HS-27A (cell line): ENCODE measurements at places on chromosomes 12 and 14.

DNA sequence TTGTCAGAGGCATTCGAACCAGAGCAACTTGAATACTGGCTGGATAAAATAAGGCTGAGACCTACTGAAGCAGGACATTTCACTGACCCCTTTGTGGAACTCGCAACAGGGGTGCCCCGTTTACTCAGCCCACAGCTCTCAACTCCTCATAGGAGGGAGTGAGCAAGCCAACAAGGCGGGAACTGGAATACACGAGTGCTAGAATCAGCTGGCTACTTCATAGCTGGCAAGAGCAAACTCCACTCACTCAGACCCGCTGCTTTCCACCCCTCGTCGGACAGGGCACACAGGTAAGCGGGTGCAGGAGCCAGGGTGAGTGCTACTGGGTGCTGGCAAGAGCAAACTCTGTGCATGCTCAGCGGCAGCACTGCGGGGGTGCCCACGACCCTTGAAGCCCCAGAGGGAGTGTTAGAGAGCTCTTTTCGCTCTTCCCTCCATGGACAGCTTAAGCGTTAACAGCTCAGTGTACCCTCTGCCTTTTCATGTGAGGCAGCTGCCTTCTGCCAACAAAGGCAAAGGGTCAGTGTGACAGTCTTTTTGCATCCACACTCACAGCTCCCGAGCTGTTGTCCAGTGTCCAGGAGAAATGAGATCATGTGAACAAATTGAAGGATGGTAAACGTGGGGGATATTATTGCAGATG is 15.7 kb downstream of the CAPZA3 start:
- DNase-seq = no peak

DNA sequence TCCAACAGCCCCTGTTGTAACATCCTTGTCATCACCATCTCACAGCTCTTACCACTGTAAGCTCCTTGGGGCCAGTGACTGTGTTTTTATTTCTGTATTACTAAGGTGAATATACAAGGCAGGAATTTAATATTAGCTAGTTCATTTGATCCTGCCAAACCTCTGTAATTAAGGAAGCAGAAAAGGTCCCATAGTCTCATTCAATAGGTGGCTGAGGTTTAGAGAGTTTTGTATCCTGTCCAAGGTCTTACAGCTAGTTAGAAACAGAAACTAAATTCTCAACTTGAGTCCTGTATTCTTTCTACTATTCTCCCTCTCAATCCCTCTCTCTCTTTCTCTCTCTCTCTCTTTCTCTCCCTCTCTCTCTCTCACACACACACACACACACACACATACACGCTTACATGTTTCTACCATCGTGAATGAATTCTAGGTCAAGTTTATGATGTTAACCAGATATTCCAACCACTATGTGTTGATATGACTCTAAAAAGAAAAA is 543 bp upstream of the GLIPR1 start:
- no peak for DNase-seq

DNA sequence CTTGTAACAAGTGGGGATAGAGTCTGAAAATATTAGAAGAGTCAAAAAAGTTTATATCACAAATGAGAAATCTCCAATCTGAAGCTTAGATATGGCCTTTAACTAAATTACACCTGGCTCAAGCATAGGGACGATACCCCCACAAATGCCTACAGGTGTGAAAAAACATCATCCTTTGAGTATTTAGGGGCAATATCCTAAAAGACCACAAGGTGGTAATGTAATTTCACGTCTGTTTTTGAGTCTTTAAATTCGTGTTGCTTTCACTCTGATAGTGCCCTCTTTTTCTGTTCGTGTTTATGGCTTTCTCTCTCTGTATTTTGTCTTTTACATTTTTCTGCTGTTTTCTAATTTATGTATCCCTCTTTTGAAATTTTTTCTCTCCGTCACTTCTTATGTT is 84.3 kb downstream of the ETNK1 start:
- peak; percentile 17 for DNase-seq

- DNase-seq = no peak
These were observed 662 bp upstream of the NELL2 start for GRCh38 chr12:44876544-44877410.

- DNase-seq = no peak
These were observed 83.2 kb downstream of the ITPR2 start for GRCh38 chr12:26749781-26750180.

DNA sequence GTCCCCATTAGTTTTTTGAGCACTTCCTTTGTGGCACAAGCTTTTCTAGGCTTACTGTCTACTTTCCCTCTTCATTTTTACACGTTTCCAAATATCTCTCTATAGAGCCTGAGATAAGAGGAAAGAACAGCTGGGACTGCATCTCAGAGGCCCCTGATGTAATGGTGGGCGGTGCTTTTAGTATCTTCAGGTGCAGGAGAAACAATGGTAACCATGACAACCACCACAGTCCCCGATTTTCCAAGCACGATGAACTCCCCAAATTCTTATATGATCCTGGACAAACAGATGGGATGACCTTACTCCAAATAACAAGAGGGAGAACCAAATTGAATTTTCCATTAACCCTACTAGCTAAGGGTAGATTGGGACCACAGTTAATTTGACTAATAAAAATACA is 103.3 kb downstream of the AEBP2 start:
- no peak for DNase-seq

DNA sequence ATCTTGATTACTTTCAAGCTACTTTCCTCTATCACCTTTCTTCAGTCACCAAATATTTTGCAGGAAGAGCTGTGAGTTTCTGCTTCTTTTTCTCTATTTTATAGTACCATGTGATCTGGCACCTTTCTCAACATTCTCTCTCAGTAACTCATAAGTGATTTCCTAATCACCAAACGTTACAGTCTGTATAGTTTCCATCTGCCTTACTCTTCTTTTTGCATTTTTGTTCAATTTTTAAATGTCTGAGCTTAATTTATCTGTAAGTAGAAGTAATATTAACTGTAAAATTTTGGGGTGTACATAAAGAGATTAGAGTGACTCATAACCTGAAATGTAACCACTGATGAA is 422.1 kb upstream of the SYT1 start:
- DNase-seq = no peak

DNA sequence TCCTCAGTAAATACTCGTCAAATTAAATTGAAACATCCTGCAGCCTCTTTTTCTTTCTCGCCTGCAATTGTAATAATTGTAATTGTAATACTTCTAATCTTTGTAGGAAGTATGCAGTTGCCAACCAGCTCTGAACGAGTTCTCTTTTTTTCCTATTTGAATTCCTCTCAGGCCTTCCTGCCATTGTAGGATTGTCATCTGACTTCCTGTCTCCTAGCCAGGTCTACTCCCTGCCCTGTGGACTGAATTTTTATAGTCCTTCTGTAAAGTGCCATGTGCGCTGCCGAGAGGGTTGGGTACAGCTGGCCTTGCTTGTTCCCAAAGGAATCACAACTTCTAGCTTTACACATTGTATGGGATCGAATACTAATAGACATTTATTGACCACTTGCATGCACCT is 183.3 kb downstream of the SSPN start:
- DNase-seq = no peak

DNA sequence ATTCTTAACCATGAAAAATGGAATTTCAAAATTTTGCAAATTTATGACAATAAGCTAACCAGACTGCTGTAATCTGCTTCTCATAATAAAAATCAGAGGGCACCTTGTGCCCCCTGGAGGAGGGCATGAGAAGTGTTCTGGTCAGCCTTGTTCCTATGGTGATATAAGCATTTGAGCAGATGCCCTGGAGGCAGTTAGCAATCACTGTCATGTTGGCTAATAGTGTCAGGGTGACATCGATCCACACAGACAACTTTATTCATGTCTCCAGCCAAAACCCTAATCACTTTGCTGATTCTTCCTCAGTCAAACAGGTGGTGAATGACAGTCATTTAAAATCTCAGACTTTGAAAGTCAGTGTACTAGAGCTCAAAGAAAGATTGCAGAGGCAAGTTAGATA is 943.0 kb downstream of the GALC start:
- DNase-seq = no peak

DNA sequence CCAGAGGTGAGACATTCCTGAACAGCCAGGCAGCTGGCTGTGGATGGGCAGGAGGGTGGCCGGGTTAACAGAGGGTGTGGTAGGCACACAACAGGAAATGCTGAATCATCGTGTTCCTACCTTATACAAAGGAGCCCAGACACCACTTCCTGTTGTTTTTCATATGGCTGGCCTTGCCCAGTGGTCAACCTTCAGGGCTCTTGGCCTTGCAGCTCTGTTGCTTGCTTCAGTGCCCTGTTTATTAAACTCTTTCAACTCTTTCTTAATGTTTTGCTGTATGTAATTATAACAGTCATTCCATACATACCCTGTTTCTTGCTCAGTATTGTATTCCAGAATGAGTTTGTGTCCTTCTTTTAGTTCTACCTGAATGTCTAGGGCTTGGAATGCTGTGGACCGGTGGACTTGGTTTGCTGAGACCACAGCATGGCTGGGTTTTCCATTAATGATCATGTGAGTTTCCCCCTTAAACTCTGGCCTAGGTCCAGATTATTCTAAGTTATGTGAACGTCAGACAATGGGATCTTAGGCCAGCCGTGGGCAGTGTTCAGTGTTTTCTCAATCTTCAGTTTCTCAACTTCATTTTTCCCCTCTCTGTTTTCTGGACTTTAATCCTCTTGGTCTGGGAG is 11.9 kb downstream of the CFAP54 start:
- DNase-seq = peak; percentile 22

GRCh38 chr14:98138666-98139065 is 1133.3 kb downstream of the BCL11B start:
- no peak for DNase-seq

- DNase-seq = no peak
These were observed 21.4 kb upstream of the TMEM106C start for GRCh38 chr12:47941871-47942613.

- DNase-seq = no peak
These were observed 3.8 kb upstream of the SDSL start for GRCh38 chr12:113418213-113418879.

GRCh38 chr12:104930388-104931326 is 27.4 kb downstream of the SLC41A2 start:
- DNase-seq = no peak

DNA sequence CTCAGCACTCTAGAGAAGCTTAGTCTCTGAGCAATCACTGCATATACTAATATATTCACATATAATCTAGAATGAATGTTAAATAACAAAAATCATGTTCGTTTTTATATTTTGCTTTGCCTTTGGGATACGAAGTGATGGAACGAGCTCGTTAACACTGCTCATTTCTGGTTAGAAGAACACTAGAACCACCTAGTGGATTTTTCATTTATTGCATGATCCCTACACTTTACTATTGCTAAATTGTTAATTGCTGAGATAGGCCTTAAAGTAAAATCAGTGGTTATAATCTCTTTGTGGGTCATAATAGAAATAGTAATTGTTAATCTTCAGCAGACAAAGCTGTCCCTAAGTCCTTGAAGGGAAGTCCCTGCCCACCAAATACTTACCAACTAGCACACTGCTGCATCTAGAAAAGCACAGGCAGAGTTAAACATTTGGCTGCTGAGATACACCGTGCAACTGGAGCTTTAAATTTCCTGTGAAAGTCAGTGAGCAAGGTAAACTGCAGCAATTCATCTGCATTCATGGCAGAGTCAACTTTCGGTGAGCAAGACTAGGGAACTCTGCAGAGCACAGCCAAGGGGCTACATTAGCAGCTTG is 353.7 kb downstream of the APAF1 start:
- DNase-seq = peak; percentile 8

DNA sequence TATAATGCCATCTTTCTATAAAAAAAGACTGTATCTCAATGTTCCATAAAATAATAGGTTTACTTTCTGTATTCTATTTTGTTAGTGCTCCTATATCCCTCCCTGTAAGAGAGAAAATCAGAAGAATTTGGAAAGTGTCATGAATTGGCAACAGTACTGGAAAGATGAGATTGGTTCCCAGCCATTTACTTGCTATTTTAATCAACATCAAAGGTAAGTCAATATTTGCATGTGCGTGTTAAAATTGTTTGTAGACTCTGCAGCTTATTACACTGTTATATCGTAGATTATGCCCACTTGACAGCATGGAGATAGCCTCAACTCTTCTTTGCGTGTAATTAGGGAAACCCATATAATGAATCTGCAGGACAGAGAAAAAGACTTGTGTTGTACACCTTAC is 34.0 kb downstream of the KCNMB4 start:
- DNase-seq = no peak

DNA sequence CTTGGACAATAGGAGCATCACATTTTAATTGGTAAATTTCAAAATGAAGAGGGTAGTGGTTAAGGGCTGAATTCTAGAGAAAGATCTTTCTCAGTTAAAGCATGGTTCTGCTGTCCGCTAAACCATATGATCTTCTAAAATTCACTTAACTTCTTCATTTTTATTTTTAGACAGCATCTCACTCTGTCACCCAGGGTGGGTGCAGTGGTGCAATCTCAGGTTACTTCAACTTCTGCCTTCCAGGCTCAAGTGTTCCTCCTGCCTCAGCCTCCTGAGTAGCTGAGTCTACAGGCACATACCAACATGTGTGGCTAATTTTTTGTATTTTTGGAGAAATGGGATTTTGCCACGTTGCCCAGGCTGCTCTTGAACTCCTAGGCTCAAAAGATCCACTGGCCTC is 226.7 kb upstream of the ABCD2 start:
- no peak for DNase-seq

GRCh38 chr12:9344541-9344940 is 136.3 kb upstream of the PZP start:
- no peak for DNase-seq

DNA sequence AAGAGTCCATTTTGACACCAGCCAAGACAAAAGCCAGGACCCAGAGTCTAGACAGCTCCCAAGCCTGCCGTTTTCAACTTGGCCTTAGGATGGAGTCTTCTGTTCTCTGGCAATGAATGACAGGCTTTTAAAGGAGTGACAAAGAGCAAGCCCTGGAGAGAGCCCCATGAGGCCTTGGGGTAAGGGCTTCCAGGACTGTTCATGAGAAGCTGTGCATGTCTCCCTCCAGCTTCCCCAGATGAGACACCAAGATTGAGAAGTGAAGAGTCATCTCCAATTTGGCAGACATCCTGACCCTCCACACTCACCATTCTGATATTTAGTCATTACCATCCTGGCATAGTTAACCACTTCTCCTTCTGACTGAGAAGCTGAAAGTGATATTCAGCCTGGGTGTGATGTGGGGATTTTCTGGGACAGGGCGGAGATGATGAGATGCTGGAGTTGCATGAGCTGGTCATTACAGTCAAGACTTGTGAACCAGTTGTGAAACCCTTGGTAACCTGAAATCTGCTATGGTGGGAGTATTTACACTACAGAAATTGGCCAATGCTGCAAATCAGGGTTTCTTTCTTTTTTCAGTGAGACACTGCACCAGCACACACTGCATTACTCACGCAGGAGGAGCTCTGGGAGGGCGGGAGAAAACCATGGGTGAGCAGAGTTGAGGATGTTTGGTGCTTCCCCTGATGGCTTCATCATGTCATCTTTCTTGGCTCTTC is 77.8 kb downstream of the VCPKMT start:
- peak; percentile 90 for DNase-seq
